NCI-H1436 treated with DMSO at 0.1 percent for 48 hours (cell line): ENCODE measurements at places on chromosomes 3 and 15.

GRCh38 chr15:20652914-20653313 is 111.3 kb upstream of the GOLGA6L6 start:
- no peak for DNase-seq

- no peak for DNase-seq
Measured at GRCh38 chr15:67884514-67885174, 44.8 kb upstream of the RNU6-1 start.

GRCh38 chr3:168030577-168030976 is 65.1 kb downstream of the GOLIM4 start:
- DNase-seq, result no peak

DNA sequence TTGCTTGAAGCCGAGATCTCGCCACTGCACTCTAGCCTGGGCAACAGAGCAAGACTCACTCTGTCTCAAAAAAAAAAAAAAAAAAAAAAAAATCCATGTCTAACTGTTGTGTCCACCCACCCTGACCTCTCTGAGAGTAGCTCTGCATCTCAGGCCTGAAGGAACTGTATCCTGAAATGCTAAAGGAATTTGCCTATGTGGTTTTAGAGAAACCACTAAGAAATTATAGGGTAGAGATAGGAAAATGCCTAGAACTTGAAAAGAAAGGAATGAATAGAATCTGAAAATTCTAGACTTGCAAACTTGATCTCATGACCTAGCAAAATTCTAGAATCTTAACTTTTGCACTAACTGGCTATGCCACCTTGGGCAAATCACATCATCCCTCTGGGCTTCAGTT is 217.5 kb upstream of the ROPN1 start:
- DNase-seq, result no peak

DNA sequence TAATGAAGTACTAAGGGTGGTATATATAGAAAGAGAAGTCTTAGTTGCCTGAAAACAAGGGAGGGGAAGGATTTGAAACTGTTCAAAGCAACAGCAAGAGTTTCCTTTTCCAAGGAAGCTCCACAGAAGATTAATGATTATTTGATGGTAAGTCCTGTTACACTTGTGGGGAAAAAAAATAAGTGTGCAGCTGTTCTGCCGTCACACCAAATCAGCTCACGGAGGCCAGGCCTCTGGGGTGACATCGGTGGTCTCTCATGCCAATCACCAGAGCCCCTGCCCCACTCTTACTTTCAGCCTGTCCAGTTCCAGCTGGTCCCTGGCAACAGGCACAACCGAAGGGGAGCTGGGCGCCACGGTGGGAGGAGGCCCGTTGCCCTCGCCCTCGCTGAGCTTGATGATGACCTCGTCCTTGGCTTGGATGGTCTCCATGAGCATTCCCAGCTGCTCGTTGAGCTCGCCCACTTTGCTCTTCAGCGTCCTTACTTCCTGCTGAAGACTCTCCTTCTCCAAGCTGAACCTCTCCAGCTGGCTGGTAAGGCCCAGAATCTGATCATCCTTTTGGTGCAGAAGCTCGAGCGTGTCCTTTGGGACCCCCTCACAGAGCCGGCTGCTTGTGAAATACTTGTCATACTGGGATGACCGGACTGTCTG is 53.5 kb downstream of the TBC1D2B start:
- no peak for DNase-seq

DNA sequence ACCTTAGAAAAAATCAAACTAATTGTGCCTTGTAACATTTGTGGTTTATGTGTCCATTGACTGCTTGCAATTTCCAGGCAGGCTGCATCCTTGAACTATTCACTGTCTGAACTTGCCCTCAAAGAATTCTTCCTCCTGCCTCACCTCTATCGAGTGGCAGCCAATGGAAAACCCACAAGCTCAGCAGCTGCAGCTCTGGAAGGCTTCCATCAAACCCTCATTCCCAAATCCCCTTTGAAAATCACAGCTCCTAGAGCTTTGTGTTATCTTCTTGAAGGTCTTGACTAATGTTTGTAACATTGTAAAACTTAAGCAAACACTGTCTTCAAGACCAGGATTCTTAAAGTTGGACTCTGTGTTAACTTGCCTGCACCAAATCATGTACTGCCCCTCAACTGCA is 81.1 kb downstream of the FILIP1L start:
- DNase-seq, result no peak

DNA sequence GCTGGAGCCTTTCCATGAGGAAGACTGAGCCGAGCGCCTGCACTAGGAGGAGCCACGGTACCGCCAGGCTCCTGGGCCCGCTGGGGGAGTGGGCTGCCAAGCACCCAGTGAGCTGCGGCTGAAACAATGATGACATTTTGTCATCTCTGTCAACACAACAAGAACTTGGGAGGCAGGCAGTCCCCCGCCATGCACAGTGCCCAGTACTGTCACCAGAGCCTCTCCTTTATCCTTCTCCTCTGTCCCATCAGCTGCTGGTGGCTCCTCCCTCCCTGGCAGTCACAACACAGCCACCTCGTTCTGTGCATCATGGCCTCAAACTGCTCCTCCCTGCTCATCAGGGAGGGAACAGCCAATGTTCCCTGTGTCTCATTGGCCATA is 34.0 kb upstream of the PCSK6 start:
- DNase-seq, result no peak

GRCh38 chr15:63971427-63971805 is 74.9 kb downstream of the DAPK2 start:
- DNase-seq, result no peak

- no peak for DNase-seq
Measured at GRCh38 chr3:15974647-15975046, 176.9 kb upstream of the ANKRD28 start.

DNA sequence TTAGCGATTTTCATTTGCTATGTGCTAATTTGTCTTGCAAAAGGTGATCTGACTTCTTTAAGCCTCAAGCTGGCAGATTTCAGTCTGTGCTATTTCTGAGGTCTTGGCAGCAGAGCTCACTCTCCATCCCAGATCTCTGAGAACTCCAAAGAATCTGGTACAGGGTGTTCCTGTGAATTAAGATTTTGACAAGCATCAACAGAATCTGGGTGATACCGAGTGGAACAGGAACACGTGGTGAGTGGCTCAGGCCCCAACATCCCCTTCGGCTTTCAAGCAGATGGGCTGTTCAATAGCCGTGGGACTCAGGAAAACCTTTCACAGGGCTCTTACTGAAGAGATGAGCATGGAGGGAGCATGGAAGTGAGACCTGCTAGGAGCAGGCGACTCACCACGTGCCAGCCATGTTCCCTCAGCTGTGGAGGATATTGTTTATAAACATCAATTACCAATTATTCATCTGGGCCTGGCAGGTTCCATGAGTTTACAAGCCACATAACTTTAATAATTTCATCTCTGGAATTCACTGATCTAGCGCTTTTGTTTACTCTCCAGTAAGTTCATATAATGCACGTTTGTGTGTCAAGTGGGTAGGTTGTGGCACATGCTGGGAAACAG is 103.4 kb upstream of the SELENOK start:
- DNase-seq, result no peak

DNA sequence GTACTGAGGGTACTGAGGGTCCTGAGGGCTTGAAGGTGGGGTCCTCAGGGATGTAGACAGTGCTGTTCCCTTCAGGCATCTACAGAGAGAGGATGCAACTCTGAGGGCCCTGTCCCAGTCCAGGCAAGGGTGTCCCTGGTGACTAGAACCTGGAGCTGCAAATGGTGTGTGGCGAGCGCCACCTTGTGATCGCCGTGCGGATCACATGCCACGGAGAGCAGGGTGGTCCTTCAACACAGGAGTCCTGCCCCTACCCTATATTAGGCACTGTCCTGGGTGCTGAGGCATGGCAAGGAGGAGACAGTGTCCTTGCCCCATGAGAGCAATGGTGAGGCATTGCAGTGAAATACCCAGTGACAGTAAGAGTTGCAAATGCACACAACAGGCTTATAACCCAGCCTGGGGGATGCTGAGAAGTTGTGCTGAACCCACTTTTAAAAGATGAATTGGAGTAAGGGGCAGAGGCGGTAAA is 23.6 kb downstream of the RHCG start:
- peak; percentile 18 for DNase-seq

GRCh38 chr15:85455891-85456290 is 75.5 kb downstream of the AKAP13 start:
- no peak for DNase-seq

DNA sequence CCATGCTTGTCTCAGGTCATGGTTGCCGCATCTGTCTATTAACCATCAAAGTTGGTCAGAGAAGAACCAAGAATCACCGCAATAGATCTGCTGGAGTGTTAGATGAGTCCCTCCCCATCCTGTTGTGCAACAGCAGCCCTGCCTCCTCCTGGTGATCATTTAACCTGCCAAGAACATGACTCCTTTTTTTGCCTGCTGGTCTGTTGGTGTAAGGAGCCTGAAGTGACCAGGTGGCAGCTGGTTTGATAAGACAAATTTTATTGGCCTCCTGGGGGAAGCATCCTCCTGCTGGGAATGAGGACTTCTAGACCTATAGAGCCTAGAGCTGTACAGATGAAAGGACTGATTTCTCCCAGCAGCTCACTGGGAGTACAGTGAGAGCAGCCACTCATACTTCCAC is 43.5 kb upstream of the RAF1 start:
- DNase-seq, result no peak

DNA sequence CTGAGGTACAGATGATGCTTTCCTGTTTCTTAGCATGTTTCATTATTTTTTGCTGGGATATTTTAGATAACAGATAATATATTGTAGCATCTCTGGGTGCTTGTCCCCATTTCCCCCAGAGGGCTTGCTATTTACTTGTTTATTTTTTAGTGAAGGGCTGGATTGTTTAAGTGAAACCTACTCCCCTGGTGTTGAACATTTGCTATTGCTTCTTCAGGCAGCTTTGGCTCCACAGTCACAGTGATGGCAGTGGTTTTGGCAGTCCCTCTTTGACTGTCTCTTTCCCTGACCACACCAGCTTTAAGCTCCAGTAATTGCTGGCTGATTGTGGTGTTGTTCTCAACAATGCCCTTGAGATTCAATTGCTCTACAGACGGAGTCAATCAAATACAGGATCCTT is 128.9 kb downstream of the KLF13 start:
- no peak for DNase-seq

DNA sequence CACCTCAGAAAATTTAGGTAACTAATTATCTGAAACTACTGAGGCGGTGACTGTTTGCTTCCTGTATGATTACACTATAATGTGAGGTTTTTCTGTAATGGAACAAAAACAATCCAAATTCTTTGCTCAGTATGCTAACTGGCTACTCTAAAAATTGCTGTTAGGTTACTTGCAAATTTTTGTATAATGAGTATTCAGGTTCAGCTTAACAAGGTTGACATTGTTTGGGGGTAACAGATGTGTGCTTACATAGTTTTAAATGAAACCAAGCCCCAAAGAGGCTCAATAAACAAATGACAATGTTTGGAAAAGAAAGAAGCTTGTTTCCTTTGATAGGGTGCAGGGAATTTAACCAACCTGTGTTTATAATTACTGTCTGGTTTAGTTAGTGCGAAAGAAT is 414.5 kb upstream of the MDFIC2 start:
- DNase-seq, result no peak

DNA sequence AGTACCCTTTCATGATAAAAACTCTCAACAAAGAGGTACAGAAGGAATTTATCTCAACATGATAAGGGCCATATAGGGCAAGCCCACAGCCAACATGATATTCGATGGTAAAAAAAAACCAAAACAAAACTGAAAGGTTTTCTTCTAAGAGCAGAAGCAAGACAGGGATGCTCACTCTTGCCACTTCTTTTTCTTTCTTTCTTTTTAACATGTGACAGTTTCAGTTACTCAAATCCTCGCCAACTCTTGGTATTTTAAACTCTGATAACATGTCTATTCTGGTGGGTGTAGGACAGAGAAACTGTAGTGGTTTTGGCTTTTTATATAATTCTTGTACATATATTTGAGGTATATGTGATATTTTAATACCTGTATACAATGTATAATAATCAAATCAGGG is 74.0 kb upstream of the NMNAT3 start:
- DNase-seq, result no peak

- DNase-seq, result no peak
Measured at GRCh38 chr15:101267320-101268104, 9.8 kb downstream of the SELENOS start.

DNA sequence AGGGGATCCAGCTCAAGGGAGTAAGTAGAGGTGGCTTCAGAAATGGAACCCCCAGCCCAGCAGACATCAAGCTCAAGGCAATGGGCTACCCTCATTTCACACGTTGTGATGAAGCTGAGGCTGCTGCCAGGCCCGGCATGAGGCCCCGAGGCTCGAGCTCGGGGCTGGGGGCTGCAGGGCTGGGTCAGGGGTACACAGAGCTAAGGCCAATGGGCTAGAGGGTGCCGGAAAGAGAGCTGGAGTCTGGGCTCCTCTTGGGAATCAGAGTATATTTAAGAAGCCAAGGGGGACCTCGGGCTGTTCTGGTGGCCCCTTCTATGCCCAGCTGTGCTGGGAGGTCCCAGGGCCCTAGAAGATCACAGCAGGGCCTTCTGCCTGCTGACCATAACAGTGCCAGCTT is 7.4 kb downstream of the PRSS50 start:
- no peak for DNase-seq

- no peak for DNase-seq
Measured at GRCh38 chr3:155202626-155203025, 90.9 kb downstream of the STRIT1 start.

GRCh38 chr15:49628379-49628778 is 7.5 kb downstream of the DTWD1 start:
- no peak for DNase-seq

DNA sequence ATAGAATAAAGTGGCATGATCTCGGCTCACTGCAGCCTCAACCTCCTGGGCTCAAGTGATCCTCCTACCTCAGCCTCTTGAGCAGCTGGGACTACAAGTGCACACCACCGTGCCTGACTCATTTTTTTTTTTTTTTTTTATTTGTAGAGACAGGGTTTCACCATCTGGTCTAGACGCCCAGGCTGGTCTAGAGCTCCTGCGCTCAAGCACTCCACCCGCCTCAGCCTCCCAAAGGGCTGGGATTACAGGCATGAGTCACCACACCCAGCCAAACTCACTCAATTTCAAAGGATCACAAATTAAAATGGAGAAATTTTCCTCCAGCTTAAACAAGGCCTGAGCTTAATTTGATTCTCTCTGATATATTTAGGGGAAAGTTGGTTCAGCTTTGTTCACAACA is 27.3 kb upstream of the NMB start:
- no peak for DNase-seq

- DNase-seq, result no peak
Measured at GRCh38 chr3:156602424-156602823, 47.5 kb upstream of the SSR3 start.

- no peak for DNase-seq
Measured at GRCh38 chr15:25670025-25670554, 193.0 kb downstream of the ATP10A start.

- no peak for DNase-seq
Measured at GRCh38 chr15:50247819-50248655, 17.5 kb downstream of the HDC start.

- no peak for DNase-seq
Measured at GRCh38 chr3:79871656-79872055, 103.9 kb upstream of the ROBO1 start.

GRCh38 chr15:71295603-71296314 is 180.5 kb downstream of the THSD4 start:
- DNase-seq, result no peak

GRCh38 chr15:75198560-75199356 is 2.9 kb upstream of the C15orf39 start:
- DNase-seq, result peak; percentile 93

- no peak for DNase-seq
Measured at GRCh38 chr15:65402961-65403360, 19.8 kb downstream of the IGDCC4 start.
